ENCODE measurements at places on chromosomes 6 and 20.

DNA sequence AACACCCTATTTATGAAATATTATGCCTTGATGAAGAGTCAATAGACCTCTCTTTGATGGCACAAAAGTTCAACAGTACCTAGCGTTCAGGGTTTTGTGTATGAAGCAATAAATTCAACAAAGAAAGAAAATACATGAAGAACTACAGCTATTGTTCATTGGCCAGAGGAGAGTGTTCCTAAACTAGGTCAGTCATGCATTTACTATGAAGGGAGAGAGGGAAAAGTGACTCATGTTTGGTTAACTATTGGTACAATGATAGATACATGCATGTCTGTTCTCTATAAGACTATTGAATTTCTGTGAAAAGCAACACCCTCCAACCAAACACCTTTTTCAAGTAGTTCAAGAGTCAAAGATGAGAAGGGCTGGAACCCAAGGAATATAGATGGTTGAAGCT is 50.7 kb downstream of the CLIC5 start:
- DNase-seq: no peak

- DNase-seq: no peak
These were observed 9.2 kb upstream of the RPS21 start for GRCh38 chr20:62377615-62378178.

DNA sequence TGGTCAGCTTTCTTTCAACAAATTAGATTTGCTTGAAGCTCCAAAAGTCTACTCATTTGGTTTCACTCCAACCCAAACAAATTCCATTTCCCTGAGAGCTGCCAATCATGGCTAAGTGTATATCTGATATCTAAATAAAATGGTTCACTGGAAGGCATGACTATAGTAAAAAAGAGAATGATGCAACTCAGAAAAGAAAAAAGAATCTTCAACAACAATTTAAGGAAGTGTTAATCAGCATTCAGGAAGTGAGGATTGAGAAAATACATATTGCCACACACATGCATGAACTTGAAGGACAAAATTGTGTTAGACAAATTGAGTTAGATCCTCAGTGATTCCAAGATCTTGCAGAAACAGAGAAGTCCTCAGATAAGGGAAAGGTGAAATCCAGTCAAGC is 972.9 kb upstream of the FLRT3 start:
- no peak for DNase-seq

GRCh38 chr6:130742131-130742681 is 85.0 kb upstream of the SMLR1 start:
- DNase-seq: no peak

DNA sequence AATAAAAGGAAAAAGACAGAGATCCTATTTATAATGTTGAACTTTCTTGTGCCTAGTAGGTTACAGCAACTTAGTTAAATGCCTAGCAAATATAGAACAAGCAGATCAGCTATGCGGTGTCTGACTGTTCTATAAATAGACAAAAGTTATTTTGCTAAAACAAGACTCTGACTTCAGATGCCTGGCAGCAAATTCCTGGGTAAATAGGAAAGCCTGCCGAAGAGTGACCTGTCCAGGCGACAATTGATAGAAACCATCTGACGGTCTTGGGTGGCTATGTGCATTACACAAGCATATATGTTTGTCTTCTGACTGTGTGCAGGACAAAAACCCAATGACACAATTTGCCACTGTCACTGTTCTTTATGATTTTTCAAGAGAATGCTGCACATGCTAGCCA is 38.0 kb upstream of the PDE10A start:
- no peak for DNase-seq

DNA sequence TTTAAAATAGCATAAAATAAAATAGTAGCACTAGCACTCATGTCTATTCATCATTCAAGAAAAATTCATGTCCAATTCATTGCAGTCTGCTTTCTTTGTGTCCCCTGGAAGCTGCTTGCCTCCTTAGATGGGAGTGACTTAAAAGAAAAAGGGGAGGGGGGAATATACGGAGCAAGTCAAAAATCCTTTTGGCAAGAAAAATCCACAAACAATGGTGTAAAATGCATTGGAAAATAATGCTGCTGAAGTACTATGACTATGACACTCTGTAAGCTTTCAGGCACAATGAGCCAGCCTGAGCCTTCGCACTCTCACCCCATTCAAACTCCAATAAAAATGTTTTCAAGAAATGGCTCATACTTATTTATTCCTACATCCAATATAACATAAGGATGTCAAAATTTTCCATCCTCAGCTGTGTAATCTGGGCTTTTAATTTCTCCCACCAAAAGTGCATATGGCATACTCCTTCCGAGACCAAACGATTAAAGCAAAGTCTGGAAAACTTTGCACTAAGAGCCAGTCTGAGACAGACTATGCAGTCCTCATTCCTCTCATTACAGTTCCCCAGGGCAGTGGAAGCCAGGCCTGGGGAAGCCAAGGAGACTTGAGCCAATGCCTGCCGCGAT is 790 bp downstream of the NEDD9 start:
- DNase-seq: no peak

GRCh38 chr20:51554538-51555165 is 12.1 kb upstream of the NFATC2 start:
- no peak for DNase-seq

GRCh38 chr6:112408522-112408921 is 61.4 kb downstream of the RFPL4B start:
- DNase-seq: no peak

DNA sequence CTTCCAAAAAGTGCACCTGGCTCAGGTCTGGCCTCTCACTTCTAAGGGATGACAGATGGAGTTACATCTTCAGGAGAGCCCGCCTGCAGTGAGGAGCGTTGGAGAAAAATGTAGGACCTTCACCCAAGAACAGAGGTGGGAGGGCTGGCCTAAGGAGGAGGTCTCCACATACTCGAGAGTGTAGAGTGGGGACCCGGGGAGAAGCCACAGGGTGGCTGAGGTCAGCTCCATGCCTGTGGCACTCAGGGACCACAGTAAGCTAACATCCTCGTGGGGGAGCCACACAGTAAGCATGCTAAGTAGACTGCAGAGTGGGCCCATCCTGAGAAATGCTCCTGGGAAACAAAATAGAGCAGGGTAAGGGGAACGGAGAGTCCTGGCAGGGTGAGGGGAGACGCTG is 24.0 kb downstream of the AAR2 start:
- DNase-seq: no peak

DNA sequence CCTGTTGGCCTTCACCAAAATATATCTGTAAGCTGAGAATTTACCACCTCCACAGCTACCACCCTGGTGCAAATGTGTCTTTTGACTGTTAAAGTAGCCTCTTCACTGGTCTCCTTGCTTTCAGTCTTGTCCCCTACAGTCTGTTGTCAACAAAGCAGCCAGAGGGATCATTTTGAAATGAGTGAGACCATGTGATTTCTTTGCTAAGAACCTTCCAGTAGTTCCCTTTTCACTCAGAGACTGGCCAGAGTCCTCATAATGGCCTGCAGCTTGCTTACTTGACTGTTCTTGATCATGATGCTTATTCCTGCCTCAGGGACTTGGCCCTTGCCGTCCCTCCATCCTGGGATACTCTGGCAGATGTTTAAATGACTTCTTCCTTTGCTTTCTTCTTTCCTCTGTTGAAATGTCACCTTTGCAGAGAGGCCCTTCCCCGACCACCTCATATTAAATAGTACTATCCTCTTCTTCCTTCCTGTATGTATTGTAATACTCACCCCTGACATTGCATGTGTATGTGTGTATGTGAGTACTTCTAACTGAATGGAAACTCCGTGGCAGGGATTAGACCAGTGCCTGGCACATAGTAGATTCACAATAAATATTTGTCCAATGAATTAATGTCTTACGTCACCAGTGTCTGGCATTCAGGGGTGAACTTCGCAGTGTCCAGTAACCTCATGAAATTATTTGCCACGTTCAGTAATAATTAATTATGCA is 5.0 kb downstream of the MANBAL start:
- DNase-seq: no peak

- DNase-seq: no peak
These were observed 38.8 kb downstream of the ISM1 start for GRCh38 chr20:13259921-13260320.

GRCh38 chr20:63186084-63186483 is 29.8 kb downstream of the YTHDF1 start:
- no peak for DNase-seq

DNA sequence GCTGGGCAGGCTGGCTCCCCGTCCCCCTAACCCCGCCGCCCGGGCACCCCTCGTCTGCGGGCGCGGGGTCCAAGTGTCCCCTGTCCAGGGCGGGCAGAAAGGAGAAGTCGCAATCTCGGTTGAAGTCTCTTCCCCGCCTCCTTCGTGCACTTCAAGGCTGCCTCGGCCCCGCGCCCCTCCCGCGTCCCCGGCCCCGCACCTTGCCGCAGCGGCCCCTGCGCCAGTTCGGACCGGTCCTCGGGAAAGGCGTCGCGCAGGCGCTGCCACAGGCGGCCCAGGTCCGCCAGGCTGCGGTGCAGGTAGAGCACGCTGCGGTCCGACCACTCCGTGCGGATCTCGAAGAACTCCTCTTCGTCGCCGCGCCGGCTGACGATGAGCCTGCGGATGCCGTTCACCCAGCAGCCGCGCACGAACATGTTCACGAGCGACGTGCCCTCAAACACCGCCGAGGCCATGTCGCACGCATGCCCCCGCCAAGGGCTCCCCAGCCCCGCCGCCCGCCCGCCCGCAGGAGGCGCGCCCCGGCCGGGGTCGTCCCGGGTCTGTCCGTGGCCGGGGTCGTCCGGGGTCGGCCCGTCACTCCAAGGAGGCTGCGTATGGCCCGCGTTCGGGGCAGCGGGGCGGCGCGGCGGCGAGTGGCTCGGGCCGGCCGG is at the start of gene PXDC1:
PXDC1 (minus strand) TSS at position 637 of the 653 bp plus-strand sequence; CDS start at position 455, 182 bp downstream.
- no peak for DNase-seq

DNA sequence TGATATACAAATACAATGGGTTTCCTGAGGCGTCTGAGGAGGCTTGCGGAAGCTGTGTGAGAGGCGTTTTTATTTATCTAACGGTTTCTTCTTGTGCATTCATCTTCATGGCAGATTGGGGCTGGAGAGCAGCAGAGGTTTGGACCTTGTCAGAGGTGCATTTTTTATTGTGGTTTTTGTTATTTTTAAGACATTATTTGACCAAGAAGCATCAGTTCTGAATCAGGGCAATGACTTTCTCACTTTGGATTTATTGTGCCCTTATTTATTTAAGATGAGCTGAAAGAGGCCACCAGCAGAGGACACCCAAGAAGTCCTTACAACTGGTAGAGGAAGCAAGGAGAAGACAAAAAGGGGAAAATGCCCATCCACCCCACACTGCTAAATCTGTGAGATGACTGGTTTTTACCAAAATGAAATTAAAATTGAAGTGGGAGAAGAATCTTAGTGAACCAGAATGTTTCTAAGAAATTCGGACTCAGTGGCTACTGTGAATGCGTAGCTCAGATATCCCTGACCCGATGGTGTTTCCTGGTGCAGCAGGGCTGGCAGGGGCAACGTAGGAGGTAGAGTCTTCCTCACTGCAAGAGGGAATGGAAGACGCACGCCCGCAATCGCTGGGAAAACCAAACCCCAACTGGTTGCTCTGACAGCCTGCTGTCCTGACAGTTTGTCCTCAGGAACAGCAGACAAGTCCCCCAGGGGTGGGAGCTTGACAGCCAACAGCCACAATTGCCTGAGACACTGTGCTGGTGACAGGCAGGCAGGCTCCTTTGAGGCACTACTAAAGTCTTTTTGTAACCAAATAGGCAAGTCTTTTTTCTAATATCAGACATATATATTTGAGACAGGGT is 14.2 kb downstream of the PRR18 start:
- no peak for DNase-seq

DNA sequence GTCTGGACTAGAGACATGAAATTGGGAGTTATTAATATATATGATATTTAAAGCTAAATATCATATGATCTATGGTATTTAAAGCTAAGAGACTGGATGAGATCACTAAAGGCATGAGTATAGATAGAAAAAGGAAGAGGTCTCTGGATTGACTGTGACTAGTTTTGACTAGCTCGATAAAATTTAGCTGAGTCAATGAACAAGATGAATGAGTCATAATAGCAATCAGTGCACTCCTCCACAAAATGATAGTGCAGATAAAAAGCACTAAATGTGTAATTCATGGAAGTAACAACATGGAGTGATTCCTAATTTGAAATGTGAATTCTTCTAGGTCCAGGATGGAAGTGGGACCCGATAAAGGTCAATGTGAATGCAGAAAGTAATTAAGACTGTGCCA is 127.4 kb downstream of the PFDN4 start:
- no peak for DNase-seq

DNA sequence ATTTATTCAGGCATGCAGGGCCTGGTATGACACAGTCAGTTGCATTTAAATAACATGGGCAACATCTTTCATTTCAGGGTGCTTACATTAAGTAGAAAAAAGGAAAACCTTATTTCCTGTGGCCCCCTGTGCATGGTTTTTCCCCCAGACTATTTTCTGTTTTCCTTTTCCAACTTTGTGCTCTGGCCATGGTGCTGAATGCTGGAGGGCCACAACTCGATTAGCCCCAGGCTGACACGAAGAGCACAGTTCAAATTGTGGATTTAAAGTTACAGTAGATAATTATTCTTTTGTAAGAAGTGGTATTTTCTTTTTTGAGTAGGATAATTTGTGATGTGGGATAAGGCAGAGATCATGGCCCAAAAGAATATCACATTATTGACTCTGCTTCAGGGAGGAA is 332.0 kb downstream of the HAO1 start:
- DNase-seq: no peak

DNA sequence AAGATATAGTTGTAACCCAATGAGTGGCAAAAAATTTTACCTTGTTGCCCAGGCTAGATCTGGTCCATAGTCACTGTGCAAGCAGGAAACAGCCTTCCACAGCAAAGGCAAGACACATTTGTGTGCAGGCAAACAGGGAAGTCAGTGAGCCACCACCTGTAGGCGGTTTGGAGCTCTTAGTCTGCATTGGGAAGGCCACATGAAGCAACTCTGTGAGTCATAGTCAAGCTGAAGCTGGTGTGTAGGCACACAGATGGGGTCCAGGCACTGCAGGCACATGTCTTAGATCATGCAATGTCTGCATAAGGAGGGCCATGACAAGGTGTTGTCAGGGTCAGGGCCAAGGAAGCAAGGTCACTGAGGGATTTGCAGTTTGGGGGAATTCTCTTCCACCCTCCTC is 543.2 kb upstream of the EPHA7 start:
- no peak for DNase-seq

DNA sequence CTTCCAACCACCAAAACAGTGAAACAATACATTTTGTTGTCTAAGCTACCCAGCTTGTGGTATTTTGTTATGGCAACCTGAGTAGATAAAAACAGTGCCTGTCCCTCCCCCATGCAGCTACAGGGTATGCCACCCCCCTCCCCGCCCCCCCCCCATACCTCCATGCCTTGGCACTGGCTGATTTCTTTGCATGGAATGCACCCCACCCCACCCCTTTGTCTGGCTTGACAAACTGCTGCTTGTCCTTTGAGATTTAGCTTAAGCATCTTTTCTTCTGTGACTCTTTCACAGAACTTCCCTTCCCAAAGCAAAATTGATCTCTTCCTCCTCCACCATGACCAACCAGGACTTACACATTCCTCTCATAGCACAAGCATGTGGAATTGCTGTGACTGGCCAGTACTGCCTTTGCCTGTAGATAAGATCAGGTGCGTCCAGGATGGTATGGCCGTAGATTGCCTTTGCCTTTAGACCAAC is 64.6 kb upstream of the ADGRF1 start:
- no peak for DNase-seq

Measured in hematopoietic multipotent progenitor cell treated with erythropoietin and hydrocortisone succinate and interleukin-3 and kit ligand, for 8 days (in vitro differentiated cells).